HCT116 (cell line): ENCODE measurements at places on chromosomes 5 and 9. TPM values are rescaled to one million over a fixed set of nuclear protein-coding genes. Genes with fewer than 3 reads are reported as not detected.

DNA sequence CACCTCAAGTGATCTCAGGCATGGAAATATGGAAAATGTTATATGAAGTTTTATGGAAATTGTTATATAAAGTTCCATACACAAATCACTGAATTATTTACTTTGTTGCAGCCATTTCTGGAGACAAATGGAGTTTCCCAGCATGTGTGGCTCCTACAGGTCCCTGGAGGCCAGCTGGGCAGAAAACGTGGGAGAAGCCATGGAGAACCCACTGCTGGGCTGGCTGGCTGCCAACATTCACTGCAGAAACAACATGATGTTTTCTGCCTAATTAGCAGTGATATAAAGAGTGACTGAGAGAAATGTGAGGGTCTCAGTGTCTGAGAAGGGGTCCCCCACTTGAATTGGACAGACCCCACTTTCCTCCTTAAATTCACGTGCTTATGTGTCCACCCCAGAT lies 208.8 kb upstream of the IRX2 start:
- no peak for DNase-seq

DNA sequence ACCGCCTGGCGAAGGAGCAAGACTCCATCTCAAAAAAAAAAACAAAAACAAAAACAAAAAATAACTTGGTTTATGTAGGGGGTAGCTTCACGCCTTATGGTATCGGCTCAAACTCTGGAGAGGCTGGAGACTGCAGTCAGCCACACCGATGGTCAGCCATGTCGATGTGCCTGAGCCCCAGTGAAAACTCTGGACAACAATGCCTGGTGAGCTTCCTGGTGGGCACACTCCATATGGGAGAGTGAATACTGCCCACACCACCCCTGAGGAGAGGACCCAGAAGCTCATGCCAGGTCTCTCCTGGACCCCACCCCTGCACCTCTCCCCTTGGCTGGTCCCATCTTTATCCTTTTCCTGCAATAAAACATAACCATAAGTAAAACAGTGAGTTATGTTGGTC lies 19.6 kb downstream of the IPPK start:
- DNase-seq: no peak

Gene CDH6
- 0.12 TPM for total RNA-seq

GRCh38 chr9:98121058-98121457 lies 2.0 kb upstream of the TRIM14 start:
- DNase-seq: no peak

DNA sequence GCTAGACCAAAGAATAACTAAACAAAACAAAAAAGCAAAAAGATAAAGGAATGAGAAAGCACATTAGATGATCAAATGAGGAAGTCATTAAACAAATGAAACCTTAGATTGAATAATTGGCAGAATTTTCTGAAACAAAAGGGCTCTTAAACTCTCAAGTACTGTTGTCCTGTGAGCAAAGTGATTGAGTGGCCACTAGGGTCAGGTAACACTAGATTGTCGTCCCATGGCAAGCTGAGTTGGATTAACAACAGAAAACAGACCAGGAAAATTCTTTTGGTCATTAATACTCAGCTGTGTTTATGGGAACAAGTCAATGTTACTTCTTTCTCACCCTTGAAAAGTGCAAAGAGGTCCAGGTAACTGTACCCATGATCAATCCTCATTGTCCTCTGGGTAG lies 81.6 kb upstream of the MRPS30 start:
- DNase-seq: no peak

GRCh38 chr5:39178861-39179260 lies 40.5 kb downstream of the FYB1 start:
- no peak for DNase-seq

DNA sequence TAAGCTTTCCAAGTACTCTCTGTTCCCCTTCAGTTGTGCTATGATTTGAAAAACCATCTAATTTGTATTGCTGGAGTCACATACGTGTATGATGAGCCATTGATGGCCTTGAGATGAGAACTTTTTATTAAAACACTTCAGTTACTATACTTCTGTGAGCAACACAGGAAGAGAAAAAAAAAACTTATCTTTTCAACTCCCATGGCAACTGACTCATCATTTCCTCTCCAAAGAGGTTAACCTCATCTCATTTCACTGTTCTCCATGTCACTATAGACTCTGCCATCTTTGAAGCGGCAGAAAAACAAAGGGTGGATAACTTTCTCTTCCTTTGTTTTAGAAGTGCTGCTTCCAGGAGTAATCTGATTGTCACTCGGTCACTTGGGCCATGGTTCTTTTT lies 104.3 kb upstream of the PCSK1 start:
- no peak for DNase-seq

DNA sequence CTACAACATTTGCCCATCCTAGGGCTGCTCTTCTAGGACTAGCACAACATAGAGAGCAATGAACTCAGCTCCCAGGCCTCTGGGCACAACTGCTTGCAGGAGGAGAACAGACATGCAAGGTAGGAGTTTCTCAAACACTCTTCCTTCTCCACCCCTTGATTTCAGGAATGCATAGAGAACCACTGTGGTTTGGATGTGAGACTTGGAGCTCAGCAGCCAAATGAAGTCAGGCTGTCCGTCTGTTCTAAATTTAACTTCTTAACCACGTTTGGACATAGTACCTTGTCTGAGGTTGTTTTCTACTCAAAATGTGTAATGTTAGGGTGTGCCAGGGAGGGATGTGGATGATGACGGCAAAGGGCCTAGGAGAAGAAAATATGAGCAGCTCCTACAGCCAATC lies 515.1 kb upstream of the TNC start:
- DNase-seq: no peak
